ENCODE measurements at places on chromosomes 6 and 20.

GRCh38 chr6:97411610-97412009 lies 128.6 kb upstream of the MMS22L start:
- no peak for DNase-seq

DNA sequence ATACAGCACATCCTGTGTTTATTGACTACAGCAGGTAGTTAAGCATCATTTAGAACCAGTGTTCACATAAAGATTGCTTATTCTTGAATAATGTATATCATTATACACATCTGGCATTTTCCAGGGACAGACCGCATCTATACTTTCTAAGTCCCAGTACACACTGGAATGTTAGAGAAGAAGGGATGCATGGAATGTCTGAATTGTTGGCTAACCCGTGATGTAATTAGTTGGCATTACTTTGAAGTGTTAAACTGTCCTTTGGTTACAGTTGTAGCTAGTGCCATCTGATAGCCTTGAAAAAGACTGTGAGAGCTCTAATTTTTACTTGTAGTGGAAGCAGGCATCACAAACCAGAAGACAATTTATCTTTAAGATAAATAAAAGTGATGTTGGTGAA lies 29.8 kb upstream of the MCHR2 start:
- no peak for DNase-seq

DNA sequence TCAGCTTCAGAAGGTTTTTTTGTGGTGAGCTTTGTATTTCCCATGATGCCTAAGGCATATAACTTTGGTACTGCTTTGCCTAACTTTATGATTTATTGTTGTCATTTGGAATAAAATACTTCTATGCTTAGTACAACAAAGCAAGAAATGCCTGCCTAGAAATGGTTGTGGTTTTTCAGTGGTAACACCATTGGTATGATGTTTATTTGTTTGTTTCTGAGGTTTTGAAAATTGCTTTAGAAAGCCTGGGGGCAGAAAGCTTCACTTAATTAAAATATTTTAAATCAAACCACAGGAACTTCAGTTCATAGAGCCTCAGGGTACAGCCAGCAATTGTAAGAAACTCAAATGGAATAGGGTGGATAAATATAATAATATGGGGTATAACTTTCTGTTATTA lies 351.2 kb upstream of the MAP3K7 start:
- no peak for DNase-seq

DNA sequence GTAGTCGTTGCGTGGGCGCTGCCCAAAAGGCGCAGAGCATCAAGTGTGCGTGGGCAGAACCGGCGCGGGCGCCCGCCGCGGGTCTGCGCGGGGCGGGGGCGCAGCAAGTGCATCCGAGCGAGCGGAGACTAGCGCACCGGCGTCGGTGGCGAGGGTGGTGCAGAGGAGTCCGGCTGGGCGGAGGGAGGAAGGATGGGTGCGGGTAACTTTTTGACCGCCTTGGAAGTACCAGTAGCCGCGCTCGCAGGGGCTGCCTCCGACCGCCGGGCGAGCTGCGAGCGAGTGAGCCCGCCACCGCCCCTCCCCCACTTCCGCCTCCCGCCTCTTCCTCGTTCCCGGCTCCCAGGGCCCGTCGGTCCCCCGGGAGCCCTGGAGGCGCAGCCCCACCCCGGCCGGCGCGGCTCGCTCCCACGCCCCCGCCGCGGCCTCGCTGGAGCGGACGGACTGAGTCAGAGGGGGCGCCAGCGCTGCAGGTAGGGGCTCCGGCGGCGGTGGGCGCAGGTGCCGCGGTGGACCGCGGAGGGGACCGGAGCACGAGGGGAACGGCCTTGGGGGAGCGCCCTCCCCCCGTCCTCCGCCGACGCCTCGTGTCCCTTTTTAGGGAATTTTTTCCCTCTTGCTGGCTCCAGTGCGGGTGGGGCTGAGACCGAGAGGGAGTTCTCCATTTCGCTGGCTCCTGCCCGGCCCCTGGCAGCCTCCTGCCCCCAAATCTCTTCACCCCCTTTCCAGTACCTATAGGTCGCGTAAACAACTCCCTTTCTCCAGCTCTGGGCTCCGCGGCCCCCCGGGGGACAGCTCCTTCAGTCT lies 1.6 kb upstream of the DBNDD2 start:
- DNase-seq: no peak

- no peak for DNase-seq
These were observed 27.1 kb upstream of the NRN1 start for GRCh38 chr6:6033858-6034257.
